ENCODE measurements at places on chromosomes 2 and 18. TPM values are rescaled to one million over a fixed set of nuclear protein-coding genes. Genes with fewer than 3 reads are reported as not detected.

GRCh38 chr2:134583462-134583861 lies 135.3 kb downstream of the TMEM163 start:
- no peak overlapping the region for H3K27ac ChIP-seq
- H3K4me3 ChIP-seq, result no peak overlapping the region
- H3K36me3 ChIP-seq, result no peaks in the 10 kb centered on the region
- no peak for DNase-seq
- H3K27me3 ChIP-seq, result no peaks in the 10 kb centered on the region

DNA sequence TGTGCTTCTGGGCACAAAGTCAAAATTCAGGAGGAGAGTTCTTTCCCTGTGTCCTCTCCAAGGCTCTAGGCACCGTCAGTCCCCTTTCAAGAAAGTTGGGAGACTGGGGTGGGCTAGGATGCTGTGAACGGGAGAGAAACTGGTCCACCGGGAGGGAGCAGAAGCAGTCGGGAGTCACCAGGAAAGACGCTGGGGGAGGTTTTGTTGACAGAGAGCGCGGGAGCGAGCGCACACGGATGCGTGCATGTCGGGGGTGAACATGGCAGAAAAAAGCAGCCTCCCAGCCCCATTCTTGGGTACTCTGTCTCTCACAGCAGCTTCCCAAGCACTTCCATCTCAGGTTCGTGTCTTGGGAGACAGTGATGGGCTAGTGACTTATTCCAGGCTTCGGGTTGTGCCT lies 97.1 kb upstream of the PXDN start:
- no peak overlapping the region for H3K4me3 ChIP-seq
- H3K36me3 ChIP-seq, result no peaks in the 10 kb centered on the region
- no peak for DNase-seq
- H3K27ac ChIP-seq, result no peak overlapping the region
- no peaks in the 10 kb centered on the region for H3K4me1 ChIP-seq

- peak overlapping the region; percentile 63 for H3K27ac ChIP-seq
- no peaks in the 10 kb centered on the region for H3K27me3 ChIP-seq
- no peaks in the 10 kb centered on the region for H3K4me1 ChIP-seq
- no peaks in the 10 kb centered on the region for H3K36me3 ChIP-seq
Measured at GRCh38 chr2:102032368-102033030, 40.7 kb downstream of the IL1R2 start.

DNA sequence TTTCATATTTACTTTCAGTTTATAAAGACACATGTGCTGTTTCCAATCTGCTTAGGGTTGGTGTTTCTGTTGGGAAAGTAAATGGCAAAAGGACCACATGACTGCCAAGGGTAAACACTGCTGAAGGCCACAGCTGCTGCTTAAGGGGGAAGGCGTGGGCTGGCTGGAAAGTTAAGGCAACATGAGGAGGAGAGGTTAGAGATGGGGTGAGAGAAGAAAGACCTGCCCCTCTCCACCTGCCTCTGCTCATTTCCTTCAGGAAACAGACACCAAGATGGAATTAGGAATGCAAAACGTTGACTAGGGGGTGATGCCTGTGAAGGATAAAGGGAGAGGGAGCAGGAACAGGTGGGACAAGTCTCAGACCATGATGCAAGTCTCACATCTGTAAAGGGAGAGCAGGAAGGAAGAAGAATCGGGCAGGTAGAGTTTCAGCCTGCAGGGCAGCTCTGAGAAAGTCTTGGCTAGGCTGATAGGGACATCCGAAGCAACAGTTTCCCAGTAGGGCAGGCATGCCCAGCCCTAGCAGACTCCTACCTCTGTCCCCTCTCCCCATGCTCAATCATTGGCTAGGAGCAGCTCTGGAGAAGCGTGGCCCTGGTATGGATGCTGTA lies 86.0 kb downstream of the CDC42EP3 start:
- H3K36me3 ChIP-seq, result no peaks in the 10 kb centered on the region
- no peaks in the 10 kb centered on the region for H3K27me3 ChIP-seq
- DNase-seq, result peak; percentile 65
- no peak overlapping the region for H3K4me3 ChIP-seq
- peaks cover 9% of the 10 kb centered on the region for H3K4me1 ChIP-seq

The IMMT gene
- 125 TPM for total RNA-seq

The PSMA8 gene
- not detected for total RNA-seq

DNA sequence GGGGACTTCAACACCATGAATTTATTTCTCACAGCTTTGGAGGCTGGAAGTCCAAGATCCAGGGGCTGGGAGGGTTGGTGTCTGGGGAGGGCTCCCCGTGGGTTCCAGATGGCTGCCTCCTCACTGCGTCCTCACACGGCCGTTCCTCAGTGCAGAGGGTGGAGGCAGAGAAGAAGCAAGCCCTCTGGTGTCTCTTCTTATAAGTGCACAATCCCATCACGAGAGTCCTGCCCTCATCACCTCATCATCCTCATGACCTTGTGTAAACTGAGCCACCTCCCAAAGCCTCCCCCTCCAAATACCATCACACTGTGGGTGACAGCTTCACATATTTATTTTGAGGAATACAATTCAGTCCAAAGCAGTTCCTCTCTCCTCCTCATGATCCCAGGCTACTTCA lies 26.3 kb downstream of the TMEM163 start:
- H3K27ac ChIP-seq, result no peak overlapping the region
- no peaks in the 10 kb centered on the region for H3K4me1 ChIP-seq
- no peaks in the 10 kb centered on the region for H3K36me3 ChIP-seq
- DNase-seq, result no peak

The CDK15 gene
- 0.72 TPM for total RNA-seq
